Esophagus muscularis mucosa (tissue), 4 donors: ENCODE measurements at places on chromosomes 1 and 21. TPM values are rescaled to one million over a fixed set of nuclear protein-coding genes. Genes with fewer than 3 reads are reported as not detected.

DNA sequence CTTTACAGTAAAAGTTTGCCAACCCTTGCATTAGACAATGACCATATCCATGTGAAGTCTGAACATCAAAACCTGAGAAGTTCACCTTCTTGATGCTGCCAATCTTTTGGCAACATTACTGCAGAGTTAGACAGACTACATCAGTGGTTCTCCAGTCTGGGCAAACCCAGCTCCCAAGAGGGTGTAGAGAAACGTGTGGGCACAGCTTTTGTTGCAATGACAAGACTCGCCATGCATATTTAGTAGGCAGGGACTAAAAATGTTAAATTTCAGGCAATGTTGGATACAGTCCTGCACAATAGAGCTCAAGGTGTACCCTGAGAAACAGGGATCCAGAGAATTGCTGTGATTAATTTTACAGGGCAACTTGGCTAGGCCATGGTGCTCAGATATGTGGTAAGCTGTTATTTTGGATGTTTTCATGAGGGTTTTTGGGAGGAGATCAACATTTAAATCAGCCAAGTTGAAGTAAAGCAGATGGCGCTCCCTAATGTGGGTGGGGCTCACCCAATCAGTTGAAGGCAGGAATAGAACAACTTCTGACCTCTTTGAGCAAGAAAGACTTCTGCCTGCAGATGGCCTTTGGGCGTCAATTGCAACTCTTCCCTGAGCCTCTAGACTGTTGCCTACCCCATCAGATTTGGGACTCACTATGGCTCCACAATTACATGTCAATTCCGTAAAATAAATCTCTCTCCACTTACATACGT lies 37.6 kb upstream of the CLDN14 start:
- no peak for DNase-seq

DNA sequence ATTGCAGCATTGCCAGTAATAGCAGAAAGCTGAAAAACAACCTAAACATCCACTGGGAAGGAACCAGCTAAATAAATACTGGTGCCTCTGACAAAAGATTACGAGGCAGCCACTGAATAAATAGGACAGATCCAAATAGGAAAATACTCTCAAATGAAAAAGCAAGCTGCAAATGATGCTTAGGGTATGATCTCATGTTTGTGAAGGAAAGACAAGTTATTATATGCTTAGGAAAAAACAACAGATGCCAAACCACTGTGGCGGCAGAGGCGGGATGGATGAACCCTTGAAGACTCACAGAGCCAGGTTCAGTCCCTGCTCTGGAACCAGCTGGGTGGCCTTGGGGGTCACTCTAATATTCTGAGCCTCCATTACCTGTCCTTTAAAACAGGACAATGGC lies 41.6 kb downstream of the MATN1 start:
- DNase-seq = no peak

DNA sequence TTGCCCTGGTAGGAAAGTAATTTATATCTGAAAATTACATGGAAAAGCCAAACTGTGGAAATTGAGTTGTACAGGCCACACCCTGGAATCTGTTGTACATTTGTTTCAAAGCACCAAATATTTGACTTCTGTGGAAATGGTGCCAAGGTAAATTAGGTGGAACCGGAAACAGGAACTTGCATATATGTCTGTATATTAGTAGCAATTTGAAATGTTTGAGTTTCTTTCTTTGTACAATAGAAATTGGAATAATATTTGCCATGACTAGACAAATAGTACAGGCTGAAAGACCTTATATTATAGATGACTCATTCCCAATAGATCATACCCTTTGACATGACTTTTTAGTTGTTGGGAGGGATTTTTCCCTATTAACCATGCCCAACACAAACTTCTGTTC lies 10.5 kb upstream of the TAF1A start:
- no peak for DNase-seq

DNA sequence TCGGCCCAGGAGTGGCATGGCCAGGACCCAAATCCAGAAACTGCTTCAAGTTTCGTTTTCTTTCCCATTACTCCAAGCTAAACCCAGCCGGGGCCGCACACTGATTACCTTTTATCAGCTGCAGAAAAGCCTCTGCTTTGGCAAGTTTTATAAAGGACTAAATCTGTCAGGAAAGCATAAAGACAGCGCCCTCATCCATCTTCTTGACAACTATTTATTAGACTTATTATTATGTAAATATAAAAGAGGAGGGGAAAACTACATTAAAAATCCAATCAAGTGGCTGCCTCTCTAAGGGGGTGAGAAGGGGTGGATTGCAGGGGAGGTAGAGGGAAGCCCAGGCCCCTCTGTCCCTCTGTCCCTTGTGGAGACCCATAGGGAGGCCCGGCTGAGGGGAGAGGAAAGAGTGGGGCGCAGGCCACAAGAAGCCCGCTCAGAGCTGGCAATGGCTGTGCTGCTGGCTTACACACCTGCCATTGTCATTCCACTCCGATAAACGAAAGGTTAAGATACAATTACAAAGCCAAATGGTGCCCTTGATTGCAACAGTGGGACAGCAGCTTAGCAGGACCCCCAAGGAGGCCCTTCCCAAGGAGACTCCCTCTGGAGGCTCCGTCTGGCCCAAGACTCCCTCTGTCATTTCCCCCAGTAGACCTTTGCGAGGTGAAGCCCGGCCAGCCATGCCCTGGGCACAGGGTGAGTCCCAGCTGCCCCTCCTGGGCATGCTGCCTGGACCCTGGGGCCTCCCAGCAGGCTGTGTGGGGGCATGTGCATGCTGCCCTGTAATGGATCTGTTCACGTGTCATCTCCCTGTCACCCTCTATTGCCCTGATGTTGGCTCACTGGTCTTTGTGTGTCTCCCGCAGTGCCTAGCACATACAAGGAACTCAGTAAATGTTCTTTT lies 45.4 kb downstream of the KCND3 start:
- no peak for DNase-seq

GRCh38 chr1:118202076-118202608 lies 17.1 kb upstream of the SPAG17 start:
- DNase-seq = no peak

- DNase-seq = no peak
Observed at GRCh38 chr1:184975208-184975870, 1.0 kb upstream of the NIBAN1 start.

DNA sequence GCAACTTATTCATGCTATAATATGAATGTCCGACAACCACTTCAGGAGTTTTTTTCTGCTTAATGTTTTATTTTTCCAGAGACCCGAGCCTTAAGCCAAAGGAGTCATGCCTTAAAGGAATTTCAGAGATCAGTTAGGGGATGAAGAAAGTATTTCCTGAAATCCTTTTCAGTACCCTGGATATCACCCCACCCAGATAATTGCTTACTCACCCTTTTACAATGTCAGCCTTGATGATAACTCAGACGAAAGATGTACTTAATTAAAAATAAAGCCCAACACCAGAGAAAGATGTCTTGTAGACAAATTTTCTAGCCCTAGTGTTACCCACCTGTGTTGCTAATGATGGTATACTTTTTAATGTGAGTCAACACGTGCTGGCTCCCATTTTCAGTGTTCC lies 124.1 kb downstream of the XCL2 start:
- DNase-seq = no peak

DNA sequence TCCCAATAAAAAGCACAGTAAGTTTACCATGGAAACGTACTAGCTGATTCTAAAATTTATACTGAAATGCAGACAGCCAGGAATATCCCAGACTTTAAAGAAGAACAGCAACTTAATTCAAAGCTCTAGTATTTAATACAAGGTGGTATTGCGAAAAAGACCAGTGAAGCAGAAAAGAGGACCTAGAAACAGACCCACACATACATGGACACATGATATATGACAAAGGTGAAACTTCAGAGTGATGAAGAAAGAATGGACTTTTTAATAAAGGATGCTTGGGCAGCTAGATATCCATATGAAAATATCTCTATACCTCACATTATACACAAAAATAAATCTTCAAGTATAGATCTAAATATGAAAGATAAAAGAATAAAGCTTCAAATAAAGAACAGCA lies 62.6 kb downstream of the COP1 start:
- no peak for DNase-seq

DNA sequence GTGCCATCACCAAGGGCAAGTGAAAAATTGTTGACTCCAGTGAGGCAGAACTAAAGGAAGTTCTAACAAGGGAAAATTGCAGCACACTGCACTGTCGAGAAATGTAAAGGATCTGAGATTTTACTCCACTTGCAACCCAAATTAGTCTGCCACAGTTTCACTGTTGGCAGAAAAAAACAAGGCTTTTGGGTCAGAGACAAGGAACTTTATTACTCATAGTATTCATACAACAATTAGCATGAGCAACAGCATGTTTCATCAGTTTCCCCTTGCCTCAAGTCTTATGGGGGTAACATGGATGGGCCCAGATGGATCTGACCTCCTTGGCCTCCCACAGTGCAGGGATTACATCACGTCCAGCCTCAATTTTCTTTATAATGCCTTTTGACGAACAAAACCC lies 125.3 kb downstream of the LTN1 start:
- DNase-seq = no peak

DNA sequence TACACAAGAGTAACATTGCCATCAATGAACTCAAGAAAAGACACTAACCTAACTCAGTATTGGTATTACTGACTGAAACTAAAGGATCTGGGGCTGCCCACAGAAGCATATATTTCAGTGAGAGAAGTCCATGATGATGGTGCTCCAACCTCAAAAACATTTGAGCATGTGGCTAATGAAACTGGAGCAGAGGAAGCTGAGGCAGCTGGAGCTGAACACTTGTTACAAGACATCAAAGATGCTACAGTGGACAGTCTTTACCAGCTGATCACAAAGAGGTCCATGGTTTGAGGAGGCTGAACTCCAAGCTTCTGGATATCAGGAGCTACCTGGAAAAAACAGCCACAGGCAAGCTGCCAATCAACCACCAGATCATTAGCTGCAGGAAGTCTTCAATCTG lies 42.2 kb upstream of the TTC39A start:
- no peak for DNase-seq

DNA sequence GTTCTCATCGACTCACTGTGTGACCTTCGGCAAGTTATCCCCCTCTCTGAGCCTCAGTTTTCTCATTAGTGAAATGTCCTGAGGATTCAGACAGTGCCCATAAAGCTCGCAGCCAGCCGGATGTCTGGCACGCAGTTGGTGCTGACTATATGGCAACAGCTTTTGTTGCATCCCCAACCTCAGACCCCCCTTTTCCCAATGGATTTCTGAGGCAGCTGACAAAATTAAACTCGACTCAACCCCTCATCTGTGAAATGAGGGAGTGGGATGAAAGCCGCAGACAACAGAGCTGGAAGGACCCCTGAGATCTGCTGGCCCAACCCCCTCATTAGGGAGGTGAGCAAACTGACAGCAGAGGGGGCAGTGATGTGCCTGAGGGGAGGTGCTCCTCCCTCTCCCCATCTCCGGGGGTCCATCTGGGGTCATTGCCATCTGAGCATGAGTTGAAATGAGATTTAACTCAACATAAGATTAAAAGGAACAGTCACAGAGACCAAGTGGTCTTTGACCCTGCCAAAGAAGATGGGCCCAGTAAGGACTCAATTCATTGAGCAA lies 40.4 kb downstream of the NKAIN1 start:
- DNase-seq = no peak

DNA sequence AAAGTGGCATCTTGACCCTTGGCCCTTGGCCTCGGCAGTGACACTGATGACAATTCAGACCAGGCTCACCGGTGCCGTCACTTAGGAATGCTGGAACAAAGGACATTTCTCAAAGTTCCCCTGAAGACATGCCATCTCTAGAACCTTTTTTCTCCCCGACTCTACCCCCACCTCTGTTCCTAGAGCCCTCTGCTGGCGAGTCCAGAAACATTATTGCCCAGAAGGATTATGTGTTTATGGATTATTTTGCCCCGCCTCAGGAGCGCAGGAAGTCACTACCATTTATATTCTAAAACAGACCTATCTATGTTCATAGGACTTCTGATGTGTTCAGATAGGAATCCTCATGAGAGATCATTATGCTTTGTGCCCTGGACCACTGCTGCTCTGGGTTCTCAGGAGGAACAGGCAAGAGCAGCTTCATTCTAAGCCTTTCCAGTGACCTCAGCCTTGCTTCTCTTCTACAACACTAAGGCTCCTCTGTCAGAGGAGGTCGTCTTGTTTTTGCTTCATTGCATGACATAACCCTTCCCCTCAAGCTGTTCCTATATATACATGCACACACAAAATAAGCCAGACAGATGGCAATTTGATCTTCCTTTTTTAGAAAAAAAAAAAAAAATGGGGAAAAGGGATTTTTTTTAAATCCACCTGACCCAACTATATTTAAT lies 12.4 kb upstream of the SHISA4 start:
- no peak for DNase-seq

DNA sequence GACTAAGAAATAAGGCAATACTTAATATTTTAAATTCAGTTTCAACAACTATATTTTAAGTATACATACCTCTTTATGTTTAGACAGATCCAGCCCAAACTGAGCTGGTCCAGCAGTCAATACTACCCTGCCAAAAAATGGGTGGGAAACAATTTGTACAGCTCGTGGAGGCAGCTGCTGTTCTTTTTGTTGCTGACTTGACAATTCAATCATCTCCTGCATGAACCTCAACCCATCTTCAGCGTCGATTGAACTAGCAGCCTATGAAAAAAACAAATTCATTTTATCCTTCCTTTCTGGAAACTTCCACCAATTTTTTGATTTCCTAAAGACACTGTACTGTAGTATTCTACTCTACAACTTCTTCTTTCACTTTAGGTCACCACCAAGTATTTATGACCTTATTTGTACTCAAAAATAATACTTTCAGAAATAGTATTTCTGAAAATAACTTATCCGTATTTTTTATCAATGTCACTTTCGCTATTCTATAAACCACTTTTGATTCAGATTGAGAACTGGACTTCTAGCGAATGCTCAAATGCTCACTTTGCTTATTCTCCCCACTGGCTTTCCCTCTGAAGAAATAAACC lies 46.5 kb downstream of the EDEM3 start:
- no peak for DNase-seq

GRCh38 chr1:100989306-100990077 lies 36.1 kb downstream of the DPH5 start:
- DNase-seq = no peak

GRCh38 chr1:212381397-212382035 lies 33.2 kb downstream of the PACC1 start:
- no peak for DNase-seq

The SPRR1B gene
- total RNA-seq = not detected

The EDARADD gene
- not detected for total RNA-seq

The SLC19A1 gene
- 5.8 TPM for total RNA-seq

The PTGFRN gene
- total RNA-seq = 150 TPM

The GPR52 gene
- total RNA-seq = 0.58 TPM

The EPHA2 gene
- total RNA-seq = 15.7 TPM

The HFM1 gene
- 2.2 TPM for total RNA-seq

The KIF26B gene
- 3.7 TPM for total RNA-seq

The ACTL8 gene
- total RNA-seq = not detected
